Activated CD4-positive, alpha-beta T cell treated with anti-CD3 and anti-CD28 coated beads, Interleukin-2, amount 50 U/mL, for 24 hours (primary cell): ENCODE measurements at places on chromosomes 16 and 17.
A peak's percentile ranks its signal among the peaks of the same experiment; 100 is the strongest.

DNA sequence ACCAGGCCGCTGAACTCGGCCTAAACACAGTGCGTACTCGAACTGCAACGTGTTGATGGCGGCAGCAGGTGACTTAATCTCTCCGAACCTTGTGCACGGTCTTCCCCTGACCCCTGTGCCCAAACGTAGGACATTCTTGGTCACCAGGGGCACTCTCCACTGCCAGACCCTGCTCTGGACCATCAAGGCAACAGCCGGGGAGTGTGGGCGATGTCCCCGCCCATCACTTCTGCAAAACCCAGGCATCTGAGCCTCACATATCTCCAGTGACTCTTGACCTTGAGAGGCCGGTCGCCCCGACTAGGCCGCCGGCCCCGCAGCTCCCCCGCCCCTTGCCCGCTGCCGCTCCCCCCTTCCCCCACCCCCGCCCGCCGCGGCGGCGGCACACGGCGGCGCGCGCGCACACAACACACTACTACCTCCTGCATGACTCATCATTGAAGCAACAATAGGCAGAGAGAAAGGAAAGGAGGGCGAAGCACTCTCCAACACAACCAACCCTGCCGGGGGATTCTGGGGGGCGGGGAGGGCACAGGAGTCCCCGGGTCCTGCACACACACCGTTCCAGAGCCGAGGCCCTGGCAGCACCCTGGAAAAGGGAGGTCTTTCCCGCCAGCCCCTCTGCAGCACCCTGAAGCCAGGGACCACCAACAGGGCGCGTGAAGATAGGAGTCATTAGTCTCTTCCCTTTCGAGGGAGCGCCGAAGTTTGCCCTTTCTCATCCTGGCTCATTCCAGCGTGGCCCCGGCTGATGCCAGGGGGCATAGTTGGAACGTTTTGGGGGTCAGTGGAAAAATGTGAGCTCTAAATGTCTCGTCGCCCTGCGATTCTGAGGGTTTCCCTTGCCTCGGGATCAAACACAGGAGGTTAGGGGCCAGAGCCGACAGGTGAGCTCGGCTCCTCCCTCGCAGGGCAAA is 1.9 kb downstream of the MNT start:
- DNase-seq, result no peak

GRCh38 chr17:38881600-38882191 is 11.8 kb downstream of the LASP1 start:
- no peak for DNase-seq

GRCh38 chr16:63488955-63489354 is 1452.7 kb upstream of the CDH8 start:
- no peak for DNase-seq

DNA sequence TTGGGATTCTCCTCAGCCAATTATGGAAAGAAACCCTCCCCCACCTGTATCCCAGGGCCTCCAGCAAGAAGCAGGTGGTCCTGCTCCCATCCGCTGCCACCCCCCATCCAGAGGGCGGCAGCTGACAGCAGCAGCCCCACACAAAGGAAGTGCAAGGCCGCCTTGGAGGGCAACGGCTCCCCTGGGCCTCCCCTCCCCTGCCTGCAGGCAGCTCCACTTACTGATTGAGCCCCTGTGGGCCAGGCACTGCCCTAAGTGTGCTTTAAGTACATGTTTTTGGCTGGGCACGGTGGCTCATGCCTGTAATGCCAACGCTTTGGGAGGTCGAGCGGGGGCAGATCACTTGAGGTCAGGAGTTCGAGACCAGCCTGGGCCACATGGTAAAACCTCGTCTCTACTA is 257.6 kb downstream of the PARN start:
- no peak for DNase-seq

DNA sequence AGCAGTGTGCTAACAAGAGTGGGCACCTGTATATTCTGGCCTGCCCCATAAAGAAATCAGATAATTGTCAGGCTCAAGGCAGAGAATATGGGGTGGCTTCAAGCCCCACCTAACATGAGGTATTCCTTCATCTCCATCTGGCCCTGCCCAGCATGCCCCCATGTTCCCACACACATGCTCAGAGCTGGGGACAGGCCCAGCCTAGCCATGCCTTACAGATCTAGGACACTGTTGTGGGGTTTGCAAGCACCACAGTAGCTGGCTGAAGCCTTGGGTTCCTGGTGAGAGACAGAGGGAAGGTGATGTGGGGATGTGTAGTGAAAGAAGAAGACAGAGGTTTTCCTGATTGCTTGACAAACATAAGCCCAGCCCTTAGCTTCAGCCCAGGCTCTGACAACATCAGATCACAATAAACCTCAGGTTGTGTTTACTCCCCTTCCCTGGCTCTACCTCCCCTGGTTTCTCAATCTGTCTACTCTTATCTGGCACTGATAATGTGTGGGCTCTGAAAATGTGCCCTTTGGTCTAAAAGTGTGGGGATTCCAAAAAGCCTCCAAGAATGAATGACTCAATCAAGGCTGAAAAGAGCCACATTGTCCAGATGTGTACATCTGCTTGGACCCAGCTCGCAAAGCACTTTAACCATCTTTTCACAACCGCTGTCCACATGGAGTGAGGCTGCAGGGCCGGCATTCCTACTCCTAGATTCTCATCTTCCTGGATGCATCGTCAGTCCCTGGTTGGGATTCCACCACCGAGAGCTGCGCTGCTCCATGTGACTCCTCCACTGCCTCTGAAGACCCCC is 34.4 kb downstream of the CDRT4 start:
- no peak for DNase-seq

DNA sequence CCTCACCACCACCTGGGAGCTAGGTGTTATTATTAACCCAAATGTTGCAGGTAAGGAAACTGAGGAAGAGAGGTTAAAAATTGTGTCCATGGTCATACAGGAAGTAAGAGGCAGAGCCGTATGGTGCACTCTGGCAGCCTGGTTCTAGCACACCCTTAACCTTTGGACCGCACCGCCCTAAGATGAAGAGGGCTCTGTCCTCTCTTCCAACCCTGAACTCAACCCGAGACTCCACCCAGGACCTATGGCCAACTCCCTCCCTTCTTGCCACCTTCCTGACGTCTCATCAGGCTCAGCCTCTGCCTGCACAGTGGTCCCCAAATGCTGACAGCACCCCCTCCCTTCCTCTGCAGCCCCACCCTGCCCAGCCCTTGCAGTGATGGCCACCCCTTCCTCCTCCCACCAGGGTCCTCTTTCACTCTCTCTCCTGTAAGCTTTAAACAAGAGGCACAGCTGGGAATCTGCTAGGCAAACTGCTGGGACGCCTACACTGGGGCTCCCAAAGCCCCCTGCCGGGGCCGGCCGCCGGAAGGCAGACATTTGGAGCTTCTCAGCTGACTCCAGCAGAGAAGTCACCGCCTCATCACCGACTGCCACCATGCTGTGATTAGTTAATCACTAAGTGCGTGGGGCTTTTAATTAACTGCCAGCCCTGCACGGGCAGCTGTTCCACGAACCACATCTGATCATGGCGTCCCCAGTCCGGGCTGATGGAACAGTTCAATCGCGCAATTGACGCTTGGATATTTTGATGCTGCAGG is 16.7 kb upstream of the C16orf78 start:
- DNase-seq, result no peak

DNA sequence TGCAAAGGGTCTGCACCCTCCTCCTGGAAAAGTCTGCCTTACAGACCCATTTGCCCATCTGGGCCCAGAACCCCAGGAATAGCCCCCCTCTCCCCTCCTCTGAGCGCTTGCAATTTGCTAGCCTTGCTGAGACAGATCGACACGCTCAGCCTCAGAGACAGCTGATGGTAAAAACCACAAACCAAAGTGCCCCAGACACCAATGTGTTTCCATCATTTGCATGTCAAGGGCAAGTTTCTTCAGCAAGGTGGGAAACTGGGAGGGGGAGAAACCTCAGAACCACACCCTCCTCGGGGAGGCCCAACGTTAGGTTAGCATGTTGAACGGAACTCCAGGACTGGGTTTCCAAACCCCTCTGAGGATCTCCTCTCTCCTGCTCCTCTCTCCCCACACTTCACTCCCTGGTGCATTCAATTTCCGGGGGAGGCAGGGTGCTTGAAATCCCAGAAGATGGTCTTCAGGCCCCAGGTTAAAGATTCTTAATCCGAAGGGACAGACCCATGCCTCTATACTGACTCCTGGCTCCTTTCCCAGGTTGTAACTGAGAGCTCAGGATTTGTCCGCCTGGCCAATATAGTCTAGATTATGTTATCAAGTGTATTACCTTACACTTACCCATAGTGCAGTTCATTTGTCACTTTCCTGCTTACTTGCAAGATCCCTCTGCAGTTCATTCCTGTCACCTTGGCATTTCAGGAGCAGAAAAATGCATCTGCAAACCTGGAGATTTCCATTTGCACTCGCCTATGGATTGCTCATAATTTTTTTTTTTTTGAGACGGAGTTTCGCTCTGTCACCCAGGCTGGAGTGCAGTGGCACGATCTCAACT is 1.3 kb upstream of the CUEDC1 start:
- DNase-seq, result no peak

- no peak for DNase-seq
Measured at GRCh38 chr16:81707411-81708265, 71.5 kb upstream of the PLCG2 start.

GRCh38 chr16:88812513-88813268 is 963 bp upstream of the APRT start:
- no peak for DNase-seq

DNA sequence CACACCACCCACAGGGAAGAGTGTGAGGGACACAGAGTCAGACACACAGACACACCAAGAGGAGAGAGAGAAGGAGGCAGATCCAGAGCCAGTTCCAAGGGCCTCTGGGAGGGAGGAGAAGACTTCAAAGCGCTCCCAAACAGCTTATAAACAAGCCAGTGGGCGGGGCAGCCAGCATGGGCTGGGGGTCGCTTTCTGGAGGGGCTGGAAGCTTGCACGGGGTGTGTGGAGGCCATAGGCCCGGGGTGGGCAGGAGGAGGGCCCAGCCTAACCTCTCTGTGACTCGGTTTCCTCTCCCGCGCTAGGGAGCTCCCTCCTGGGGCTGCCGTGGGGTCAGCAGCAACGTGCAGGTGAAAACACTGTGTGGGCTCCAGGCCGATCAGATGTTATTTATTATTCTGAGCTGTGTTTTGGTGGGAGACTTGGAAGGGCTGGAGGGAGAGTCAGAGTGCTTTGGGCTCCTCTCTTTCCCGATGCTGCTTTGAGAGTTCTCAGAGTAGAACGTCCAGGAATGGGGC is 2.5 kb upstream of the WFIKKN2 start:
- no peak for DNase-seq

- DNase-seq, result no peak
Measured at GRCh38 chr16:1132431-1132830, 20.5 kb upstream of the CACNA1H start.

GRCh38 chr17:52106072-52106471 is 52.4 kb downstream of the CA10 start:
- no peak for DNase-seq

- DNase-seq, result no peak
Measured at GRCh38 chr17:16969931-16970906, 1.7 kb downstream of the TNFRSF13B start.

DNA sequence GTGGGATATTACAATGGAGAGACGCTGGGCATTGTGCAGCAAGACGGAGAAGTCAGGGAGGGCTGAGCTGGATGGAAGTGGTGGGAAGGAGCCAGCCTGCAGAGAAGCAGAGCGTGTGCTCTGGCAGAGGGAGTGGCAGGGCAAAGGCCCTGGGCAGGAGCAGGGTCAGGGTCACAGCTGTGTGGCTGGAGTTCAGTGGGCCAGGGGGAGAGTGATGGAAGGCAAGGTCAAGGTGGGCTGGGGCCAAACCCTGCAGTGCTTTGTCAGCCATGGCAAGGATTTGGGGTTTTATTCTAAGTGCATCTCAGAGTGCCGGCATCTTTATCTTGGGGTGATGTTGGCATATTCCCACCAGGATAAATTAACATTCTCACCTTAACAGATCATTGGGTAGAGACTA is 31.9 kb upstream of the C16orf78 start:
- DNase-seq, result no peak

- no peak for DNase-seq
Measured at GRCh38 chr17:14351493-14351892, 50.6 kb downstream of the HS3ST3B1 start.

- DNase-seq, result no peak
Measured at GRCh38 chr17:9211133-9211765, 189.9 kb downstream of the NTN1 start.

DNA sequence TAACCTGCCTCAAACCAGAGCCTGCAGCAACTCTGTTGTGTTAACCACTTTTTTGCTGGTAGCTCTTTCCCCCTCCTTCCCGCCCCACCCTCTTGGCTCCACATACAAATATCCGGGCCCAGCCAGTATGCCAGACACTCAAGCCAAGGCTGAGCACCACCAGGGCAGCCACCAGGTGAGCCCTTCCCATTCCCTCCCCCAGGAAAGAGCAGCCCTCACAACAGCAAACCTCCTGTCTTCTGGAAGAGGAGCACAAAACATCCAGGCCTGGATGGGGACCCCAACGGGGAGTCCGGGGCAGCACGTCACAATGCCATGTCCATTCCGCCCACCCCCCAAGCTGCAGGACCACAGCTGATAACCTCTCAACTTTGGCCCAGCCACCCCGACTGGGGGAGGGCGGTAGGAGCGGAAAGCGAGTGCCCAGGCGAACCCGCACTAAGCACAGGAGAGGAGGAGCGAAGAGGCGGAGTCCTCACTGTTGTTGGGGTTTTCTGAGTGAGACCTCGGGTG is 757 bp downstream of the ORMDL3 start:
- peak; percentile 44 for DNase-seq

GRCh38 chr16:89958068-89958467 is 9.5 kb downstream of the DEF8 start:
- no peak for DNase-seq

DNA sequence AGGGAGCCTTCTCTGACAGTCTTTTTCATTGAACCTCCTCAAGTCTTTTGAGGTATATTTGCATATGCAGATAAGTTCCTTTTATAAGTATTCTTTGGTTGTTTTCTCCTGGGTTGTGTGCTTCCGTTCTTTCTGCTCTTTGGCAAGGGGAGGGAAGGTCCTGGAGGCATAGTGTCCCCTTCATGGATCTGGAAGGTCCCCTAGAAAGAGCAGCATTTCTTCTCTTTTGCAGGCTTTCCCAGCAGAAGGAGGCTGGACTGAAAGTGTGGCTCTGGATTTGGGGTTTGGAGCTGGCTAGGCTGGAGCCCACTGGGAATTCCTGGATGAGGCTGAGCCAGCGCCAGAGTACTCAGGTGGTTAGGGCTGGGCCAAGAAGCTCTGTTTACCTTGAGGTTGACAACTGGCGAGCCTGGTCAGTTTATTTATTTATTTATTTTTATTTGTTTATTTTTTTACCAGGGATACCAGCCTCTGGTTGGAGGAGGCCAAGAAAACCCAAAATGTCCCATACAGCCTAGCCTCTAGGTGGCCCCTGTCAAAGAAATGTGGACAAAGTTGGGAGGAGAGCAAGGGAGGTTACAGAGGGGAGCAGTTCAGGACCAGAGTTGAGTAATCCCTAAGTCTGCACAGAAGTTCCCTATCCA is 5.4 kb upstream of the TOP2A start:
- no peak for DNase-seq

DNA sequence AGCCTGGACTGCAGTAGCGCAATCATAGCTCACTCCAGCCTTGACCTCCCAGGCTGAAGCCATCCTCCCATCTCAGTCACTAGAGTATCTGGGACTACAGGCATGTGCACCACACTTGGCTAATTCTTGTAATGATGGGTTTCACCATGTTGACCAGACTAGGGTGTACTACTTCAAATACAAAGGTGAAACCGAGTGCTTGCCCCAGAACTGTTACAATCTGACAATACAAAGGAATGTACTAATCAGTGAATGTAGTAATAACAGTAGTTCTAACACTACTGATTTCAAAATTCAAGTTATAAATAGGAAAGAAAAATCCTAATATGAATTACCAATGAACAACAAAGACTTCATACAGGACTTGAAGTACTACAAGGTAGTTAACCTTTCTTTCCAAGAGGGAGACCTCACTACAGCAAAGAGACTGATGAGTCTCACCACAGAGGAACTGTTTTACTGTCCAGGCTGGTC is 24.4 kb downstream of the CRK start:
- no peak for DNase-seq
